ENCODE measurements at places on chromosomes 12 and 14.
A peak's percentile ranks its signal among the peaks of the same experiment; 100 is the strongest.

DNA sequence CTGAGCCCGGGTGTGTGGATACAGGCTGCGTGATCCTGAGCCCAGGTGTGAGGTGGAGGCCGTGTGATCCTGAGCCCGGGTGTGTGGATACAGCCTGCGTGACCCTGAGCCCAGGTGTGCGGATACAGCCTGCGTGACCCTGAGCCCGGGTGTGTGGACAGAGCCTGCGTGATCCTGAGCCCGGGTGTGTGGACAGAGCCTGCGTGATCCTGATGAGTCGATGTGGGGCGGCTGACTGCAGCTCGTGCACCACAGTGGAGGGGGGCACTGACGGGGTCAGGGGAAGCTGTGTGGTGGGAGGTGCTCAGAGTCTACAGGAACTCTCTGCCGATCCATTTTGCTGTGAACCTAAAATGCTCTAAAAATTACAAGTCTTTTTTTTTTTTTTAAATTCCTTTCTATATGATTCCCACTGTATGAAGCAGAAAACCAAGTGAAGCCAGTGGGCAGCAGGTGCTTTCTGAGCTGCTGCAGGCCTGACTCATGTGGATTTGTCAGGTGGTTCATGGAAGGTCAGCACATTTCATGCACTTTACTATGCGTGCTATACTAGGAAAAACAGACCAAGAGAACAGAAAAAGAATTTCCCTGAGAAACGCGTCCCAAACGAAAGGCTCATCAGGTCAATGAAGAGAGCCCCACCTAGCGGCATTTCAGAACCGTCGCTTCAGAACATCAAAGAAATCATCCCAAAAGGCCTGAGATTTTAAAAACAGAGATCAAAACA is 19.3 kb downstream of the BRF1 start:
- no peak for DNase-seq

GRCh38 chr12:91033251-91033650 is 24.6 kb downstream of the KERA start:
- DNase-seq: no peak

- no peak for DNase-seq
Observed at GRCh38 chr14:67973436-67973835, 153.9 kb downstream of the RAD51B start.

- DNase-seq: no peak
Observed at GRCh38 chr12:57524814-57525614, 2.4 kb downstream of the MBD6 start.

DNA sequence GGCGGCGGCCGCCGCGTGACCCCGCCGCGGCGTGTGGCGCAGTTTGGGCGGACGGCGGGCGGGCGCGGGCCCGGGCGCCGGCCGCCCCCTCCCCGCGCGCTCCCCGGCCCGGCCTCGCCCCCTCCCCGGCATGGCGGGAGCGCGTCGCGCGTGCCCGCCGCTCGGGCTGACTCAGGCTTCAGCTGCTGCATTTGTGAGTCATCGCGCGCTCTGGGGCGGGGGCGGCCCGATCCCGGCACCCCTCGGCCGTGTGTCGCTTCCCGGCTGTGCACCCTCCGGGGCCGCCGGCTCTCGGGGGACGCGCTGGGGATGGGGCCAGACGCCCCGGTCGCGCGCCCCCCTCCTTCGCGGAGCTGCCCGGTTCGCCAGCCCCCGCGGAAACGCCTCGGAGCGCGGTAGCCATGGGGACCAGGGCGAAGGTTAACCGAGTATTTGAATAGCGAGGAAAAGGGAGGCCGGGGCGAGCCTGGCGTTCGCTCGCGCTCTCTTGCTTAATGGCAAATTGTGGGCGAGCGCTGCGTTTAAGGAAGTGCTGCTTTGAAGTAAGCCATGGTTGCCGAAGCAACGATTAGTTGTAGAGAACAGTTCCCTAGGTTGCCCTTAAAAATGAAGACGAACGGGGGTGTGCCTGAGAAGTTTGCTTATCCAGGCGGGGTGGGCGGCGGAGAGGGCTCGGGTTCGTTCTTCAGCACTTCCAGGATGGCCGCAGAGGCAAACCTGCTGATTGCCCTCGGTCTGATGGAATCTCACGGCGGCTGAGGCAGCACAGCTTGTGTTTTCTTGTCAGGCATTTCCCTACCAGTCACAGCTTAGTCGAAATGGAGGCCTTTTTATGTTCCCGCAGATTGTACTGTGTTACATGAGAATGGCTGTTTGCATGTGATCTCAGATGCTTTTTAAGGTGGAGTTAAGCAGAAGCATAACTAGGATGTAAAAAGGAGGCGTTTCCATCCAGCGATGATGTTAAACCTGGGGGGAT is 896 bp downstream of the EIF5 start:
- peak; percentile 56 for DNase-seq

DNA sequence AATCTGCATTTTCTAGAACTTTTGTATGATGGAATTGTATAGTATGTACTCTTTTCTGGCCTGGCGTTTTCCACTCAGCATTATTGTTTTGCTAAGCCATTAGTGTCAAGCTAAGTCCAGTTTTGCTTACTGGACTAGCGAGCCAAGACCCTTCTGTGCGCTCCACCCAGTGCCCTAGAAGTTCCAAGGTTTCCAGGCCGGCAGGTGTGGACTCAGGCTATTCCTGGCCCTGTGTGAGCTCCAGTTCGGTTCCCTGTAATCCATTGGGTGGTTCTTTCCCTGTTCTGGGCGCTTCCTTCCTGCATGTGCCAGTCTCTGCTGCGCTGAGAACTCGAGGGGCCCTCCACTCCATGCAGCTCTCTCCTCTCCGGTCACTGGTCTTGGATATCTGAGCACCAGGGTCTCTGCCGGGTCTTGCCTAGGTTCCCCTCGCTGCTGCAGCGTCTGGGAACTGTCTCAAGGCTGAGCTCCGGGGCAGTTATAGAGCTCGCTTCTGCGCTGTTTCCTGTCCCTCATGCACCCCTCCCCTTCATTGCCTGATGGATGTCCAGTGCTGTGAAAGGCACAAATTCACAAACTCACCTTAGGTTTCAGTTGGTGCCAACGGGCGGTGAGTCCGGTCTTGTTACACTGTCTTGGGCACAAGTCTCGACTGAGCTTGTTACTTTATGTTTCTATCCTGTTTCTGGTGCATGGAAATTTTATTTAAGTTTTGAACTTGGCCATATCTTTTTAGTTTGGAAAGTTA is 100.8 kb downstream of the ADGRD1 start:
- DNase-seq: no peak

DNA sequence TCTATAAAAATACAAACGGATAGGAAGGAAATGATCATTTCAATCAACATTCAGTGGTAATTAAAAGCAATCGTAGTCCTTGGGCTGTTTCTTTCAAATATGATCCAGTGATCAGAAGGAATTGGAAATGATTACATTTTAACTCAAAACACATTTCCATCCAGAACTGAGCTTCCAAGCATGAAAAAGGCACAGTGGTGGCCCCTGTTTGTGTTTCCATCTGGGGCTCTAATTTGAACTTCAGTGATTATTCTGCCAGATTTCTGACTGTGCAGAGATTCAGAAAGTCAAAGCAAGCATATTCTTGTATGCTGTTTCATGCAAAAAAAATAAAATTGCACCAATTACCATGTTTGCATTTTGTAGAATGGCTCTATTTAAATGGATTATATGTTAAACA is 157.0 kb upstream of the LMNTD1 start:
- no peak for DNase-seq

Measured in bone marrow (tissue), 2 donors.